ENCODE measurements at places on chromosomes 4 and X.
A peak's percentile ranks its signal among the peaks of the same experiment; 100 is the strongest.

DNA sequence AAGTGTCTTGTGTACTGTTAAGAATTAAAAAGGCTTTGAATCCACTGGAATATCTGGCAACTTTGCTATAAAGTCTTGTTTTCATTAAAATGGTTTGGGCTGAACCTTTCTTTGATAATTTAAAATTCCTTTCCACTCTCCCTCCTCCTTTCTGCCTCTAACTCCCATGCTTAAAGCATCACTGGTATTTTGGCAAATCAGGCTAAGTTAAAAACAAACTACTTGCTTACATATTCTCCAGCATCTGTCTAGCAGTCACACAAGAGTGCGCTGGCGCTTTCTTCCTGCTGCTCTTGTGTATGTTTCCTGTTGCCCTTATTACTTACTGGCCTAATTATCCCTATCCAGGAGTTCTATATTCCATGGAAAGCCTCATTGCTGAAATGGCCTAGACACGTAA, 136.6 kb downstream of the VEGFC start:
- DNase-seq, result no peak

DNA sequence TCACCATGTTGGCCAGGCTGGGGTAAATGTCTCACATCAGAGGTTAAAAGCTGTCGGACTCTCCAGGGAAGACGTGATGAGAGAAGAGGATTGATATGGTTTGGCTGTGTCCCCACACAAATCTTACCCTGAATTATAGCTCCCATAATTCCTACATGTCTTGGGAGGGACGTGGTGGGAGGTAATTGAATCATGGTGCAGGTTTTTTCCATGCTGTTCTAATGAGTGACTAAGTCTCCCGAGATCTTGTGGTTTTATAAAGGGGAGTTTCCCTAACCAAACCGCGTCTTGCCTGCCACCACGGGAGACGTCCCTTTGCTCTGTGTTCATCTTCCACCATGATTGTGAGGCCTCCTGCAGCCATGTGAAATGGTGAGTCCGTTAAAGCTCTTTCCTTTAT, 64.4 kb downstream of the ASMT start:
- DNase-seq, result no peak

GRCh38 chr4:115145393-115146160, 32.2 kb upstream of the NDST4 start:
- DNase-seq, result no peak

DNA sequence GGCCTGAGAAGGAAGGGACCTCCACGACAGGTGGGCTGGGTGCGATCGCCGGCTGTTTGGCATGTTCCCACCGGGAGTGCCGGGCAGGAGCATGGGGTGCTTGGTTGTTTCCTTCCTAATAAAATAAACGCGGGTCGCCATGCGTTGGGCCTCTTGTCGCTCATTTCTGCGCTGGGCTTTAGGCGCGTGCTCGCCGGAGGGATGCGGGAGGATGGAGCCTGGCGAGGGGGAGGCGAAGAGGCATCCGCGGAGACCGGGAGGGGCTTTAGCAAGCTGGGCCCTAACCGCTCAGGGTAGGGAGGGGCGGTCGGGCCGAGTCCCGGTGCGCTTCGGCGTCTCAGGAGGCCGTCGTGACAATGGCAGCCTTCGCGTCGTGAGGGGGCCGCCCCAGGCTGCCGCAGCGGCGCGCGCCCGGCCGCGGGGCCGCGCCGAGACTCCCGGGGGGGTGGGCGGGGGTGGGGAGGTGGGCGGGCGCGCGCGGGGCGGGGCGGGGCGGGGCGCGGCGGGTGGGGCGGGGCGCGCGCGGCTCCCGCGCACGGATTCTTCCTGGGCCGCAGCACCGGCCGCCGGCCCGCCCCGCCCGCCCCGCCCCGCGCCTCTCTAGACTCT, 476 bp upstream of the GDI1 start:
- DNase-seq, result peak; percentile 75

DNA sequence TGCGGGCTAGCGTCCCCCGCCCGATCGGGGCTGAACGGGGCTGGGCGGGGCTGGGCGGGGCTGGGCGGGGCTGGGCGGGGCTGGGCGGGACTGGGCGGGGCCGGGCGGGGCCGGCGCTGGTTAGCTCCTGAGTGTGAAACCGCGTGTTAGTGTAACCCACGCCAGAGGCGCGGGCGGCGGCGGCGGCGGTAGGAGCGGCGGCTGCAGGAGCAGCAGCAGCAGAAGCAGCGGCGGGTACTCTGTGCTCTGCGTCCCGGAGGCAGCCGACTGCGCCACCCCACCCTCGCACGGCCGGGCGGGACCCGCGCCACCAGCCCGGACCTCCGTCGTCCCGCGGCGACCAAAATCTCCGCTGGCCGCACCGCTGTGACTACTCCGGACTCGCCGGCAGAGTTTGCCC, 128.1 kb downstream of the LAS1L start:
- peak; percentile 39 for DNase-seq

- DNase-seq, result no peak
Measured at GRCh38 chr4:152663203-152664066, 16.4 kb downstream of the TMEM154 start.

DNA sequence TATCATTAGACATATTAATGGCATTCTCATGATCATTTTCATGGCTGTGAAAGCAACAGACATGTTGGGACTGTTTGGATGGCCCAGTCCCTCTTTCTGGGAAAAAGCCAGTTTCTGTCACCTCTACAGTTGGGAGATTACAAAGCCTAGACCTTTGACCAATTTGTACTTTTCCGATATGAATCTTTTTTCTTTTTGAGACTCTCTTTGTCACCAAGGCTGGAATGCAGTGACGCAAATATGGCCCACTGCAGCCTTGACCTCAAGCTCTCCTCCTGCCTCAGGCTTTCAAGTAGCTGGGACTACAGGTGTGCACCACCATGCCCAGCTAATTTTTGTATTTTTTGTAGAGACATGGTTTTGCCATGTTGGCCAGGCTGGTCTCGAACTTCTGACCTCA, 9.4 kb downstream of the TBC1D25 start:
- no peak for DNase-seq
